Cardiac muscle cell (in vitro differentiated cells and primary cell): ENCODE measurements at places on chromosomes 13 and 19. TPM values are rescaled to one million over a fixed set of nuclear protein-coding genes. Genes with fewer than 3 reads are reported as not detected.

- no peak for DNase-seq
- no peak overlapping the region for H3K4me3 ChIP-seq
- H3K27ac ChIP-seq, result peak overlapping the region; percentile 60
- H3K27me3 ChIP-seq, result no peaks in the 10 kb centered on the region
Measured at GRCh38 chr19:10555610-10555973, 10.2 kb downstream of the KRI1 start.

DNA sequence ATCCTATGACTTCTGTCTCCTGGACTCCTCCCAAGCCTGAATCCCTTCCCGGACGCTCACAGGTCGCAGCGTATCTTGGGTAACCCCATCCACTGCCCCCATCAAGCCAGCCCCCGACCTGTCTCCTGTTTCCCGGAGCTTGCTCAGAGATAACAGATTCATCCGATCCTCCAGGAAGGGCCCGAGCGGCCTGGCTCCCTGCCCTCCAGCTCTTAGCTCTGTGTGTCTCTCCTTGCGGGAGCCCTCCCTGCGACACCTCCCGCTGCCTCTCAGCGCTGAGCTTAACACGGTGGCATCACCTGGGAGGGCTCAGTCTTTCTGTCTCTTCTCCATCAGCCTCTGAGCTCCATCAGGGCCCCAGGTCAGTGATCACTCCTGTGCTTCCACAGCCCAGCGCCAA lies 4.3 kb upstream of the TMEM255B start:
- no peak for DNase-seq
- H3K4me3 ChIP-seq, result no peak overlapping the region
- H3K36me3 ChIP-seq, result no peaks in the 10 kb centered on the region
- H3K27ac ChIP-seq, result no peak overlapping the region
- peaks cover 17% of the 10 kb centered on the region for H3K27me3 ChIP-seq

NCAN gene
- 0.45 TPM in 1 of 2 replicates, not detected in the other for polyA plus RNA-seq

BRME1 gene
- 3.0 and 8.2 TPM in 2 replicates for polyA plus RNA-seq

PRKD2 gene
- 25.5 and 53.9 TPM in 2 replicates for polyA plus RNA-seq

ZNF135 gene
- 10.2 and 11.2 TPM in 2 replicates for polyA plus RNA-seq
